Upper lobe of left lung (tissue), 6 donors: ENCODE measurements at places on chromosomes 4 and X. TPM values are rescaled to one million over a fixed set of nuclear protein-coding genes. Genes with fewer than 3 reads are reported as not detected.

The HNRNPH2 gene
- 59.9 TPM for total RNA-seq

The ITGB1BP2 gene
- total RNA-seq = 0.67 TPM

The DCAF4L1 gene
- total RNA-seq = 0.67 TPM

The C4orf33 gene
- 16.9 TPM for total RNA-seq

The CXCL11 gene
- total RNA-seq = 0.30 TPM

The HPGD gene
- 67.4 TPM for total RNA-seq

The ZNF157 gene
- not detected for total RNA-seq

DNA sequence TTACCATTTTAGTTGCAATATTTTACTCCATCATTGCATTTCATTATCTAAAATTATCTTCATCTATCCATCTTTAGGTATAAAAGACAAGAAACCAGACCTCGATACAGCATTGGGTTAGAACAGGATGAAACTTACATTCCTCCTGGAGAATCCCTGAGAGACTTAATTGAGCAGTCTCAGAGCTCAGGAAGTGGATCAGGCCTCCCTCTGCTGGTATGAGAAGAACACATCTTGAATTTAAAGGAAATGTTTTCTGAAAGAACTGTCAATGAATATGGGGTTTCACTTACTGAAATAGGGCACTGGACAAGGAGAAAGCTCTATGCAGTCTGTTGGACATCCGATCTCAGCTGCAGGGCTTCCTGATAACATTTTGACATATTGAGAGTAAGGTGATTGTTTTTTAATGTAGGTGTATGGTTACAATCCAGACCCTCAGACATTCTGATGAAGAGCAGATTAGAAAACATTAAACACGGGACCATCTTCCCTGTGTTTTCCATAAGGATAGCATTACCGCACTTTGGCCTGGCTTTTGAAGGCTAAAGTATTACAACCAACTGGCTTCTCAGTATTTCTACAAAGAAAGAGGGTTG, 367.2 kb downstream of the BMPR1B start:
- no peaks in the 10 kb centered on the region for H3K27me3 ChIP-seq
- H3K27ac ChIP-seq = no peak overlapping the region
- no peak overlapping the region for H3K4me3 ChIP-seq

- DNase-seq = no peak
- H3K4me3 ChIP-seq = no peak overlapping the region
- no peaks in the 10 kb centered on the region for H3K4me1 ChIP-seq
- H3K27ac ChIP-seq = no peak overlapping the region
- no peaks in the 10 kb centered on the region for H3K27me3 ChIP-seq
- no peaks in the 10 kb centered on the region for H3K36me3 ChIP-seq
These were observed 246.6 kb upstream of the AADAT start for GRCh38 chr4:170336238-170336775.

- peaks cover 31% of the 10 kb centered on the region for H3K4me1 ChIP-seq
- H3K4me3 ChIP-seq = no peak overlapping the region
- DNase-seq = no peak
- peaks cover 3% of the 10 kb centered on the region for H3K27me3 ChIP-seq
- H3K27ac ChIP-seq = no peak overlapping the region
These were observed 3.4 kb downstream of the RTL5 start for GRCh38 chrX:72128183-72128834.

DNA sequence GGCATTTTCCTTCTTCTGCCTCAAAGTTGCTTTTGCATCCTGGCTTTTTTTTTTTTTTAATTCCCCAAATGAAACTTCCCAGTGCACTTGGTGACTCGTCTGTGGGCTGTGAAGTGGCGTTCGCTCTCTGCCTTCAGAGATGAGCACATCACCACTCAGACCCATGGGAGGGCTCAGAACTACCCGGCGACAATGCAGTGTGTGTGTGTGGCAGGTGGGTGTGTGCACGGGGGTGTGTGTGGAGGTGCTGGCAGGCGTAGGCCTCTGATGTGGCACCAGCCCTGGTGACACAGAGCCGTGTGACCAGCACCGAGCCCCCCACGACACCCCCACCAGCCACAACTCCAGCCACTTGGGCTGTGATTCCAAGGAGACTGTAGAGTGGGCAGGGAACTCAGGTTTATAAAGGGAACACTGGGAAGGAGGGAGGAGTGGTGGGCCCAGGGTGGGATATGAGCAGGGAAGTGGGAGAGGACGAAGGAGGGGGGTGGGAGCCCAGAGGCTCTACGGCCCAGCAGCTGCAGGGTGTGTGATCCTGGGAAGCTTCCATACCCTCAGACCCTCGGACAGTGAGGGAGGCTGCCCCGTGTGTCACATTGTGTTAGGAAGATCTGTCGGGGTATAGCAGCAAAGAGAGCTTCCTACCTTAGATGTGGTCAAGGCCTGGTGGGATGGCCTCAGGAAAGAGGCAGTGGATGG, 6.0 kb upstream of the WFS1 start:
- no peaks in the 10 kb centered on the region for H3K36me3 ChIP-seq
- H3K4me3 ChIP-seq = no peak overlapping the region

GRCh38 chrX:47515941-47516665, 33.1 kb upstream of the ZNF41 start:
- no peaks in the 10 kb centered on the region for H3K36me3 ChIP-seq
- no peaks in the 10 kb centered on the region for H3K27me3 ChIP-seq
- no peak overlapping the region for H3K27ac ChIP-seq
- no peak overlapping the region for H3K4me3 ChIP-seq

DNA sequence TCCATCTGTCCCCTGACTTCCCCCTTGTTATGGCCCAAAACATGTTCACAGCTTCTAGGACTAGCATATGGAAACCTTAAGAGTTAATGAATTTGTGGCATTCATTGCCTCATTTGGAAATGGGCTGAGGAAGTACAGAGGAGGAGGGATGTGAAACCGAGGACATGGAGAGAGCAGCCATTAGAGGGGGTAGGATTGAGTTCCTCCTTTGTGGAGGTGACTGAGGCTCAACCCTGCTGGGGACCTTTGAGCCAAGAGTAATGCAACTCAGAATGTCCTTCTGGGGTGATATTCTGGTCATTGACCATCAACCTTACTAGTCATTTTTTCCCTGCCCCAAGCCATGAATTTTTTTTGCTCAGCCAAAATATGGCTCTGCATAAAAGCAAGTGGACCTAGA, 109.4 kb downstream of the ZNF518B start:
- DNase-seq = no peak
- no peaks in the 10 kb centered on the region for H3K36me3 ChIP-seq
- no peak overlapping the region for H3K4me3 ChIP-seq
- no peak overlapping the region for H3K27ac ChIP-seq
- no peaks in the 10 kb centered on the region for H3K27me3 ChIP-seq

GRCh38 chr4:36209941-36210649, 34.2 kb downstream of the ARAP2 start:
- H3K27ac ChIP-seq = no peak overlapping the region
- no peaks in the 10 kb centered on the region for H3K27me3 ChIP-seq
- DNase-seq = no peak
- H3K4me3 ChIP-seq = no peak overlapping the region

GRCh38 chr4:37993806-37994205, 33.6 kb downstream of the PTTG2 start:
- no peaks in the 10 kb centered on the region for H3K36me3 ChIP-seq
- DNase-seq = no peak
- no peak overlapping the region for H3K27ac ChIP-seq

DNA sequence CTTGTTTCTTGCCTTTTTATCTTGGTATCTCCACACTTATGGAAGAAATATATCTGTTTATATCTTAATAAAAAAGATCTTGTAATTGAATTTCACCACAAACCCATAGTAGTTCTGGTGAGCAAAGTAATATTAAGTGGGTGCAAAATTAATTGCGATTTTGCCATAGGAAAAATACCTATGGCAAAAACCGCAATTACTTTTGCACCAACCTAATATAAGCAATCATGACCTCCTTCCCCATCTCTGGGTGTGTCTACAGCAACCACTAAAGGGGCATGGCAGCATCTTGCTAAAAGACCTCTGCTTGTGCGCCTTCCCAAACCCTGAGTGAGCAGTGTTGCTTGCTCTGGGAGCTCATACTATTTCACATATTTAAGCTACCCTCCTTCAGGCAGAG, 124.2 kb upstream of the GUCY1A1 start:
- H3K4me3 ChIP-seq = no peak overlapping the region
- H3K36me3 ChIP-seq = no peaks in the 10 kb centered on the region
- H3K27ac ChIP-seq = no peak overlapping the region
- DNase-seq = no peak

DNA sequence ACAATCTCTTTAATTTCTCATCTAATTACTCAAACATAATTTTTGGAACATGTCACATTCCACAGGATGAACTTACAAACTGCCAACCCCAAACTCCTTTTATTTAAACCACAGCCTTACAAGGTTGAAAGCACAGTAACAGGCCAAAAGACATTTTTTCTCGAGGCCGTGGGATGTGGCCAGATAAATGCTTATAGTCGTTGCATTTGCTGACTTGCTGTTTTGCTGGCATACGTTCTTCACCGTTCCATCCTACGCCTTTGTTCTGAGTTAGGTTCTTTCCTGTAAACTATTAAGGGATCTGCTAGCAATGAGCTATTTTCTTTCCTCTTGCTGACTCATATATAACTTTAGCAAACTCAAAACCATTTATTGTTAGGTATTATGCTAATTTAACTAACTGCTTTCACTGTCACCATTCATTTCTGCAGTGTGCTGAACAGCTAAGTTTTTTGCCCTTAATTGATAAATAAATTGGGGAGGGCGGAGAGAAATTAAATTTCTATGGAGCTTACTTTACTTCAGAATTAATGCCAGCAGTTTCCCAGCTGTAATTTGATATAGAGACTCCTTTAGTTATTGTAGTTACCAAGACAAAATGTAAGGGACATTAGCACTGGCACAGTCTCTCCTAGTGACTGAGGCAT, 135.1 kb upstream of the PACRGL start:
- no peak overlapping the region for H3K4me3 ChIP-seq
- no peaks in the 10 kb centered on the region for H3K4me1 ChIP-seq
- no peak overlapping the region for H3K27ac ChIP-seq
- DNase-seq = no peak

- no peak for DNase-seq
- H3K27me3 ChIP-seq = no peaks in the 10 kb centered on the region
- no peak overlapping the region for H3K27ac ChIP-seq
- H3K4me1 ChIP-seq = no peaks in the 10 kb centered on the region
- H3K36me3 ChIP-seq = no peaks in the 10 kb centered on the region
These were observed 682.0 kb downstream of the KCTD8 start for GRCh38 chr4:43766648-43767047.

DNA sequence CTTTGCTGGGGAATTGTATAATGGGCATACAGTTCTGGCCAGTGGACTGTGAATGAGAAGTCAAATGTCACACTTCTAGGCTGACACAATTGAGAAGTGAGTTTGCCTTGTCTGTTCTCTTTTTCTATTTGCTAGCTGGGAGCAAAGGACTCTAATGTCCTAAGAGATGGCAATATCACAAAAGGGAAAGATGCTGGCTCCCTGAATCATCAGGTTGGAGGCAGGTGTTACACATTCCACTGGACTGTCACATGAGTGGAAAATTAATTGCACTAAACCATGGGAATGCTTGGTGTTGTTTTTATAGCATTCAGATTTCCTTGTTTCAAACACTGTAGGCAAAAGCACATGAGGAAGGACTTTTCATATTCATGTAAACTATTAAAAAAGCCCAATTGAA, 388.3 kb downstream of the ADAM29 start:
- H3K4me3 ChIP-seq = no peak overlapping the region
- no peaks in the 10 kb centered on the region for H3K36me3 ChIP-seq
- no peaks in the 10 kb centered on the region for H3K4me1 ChIP-seq
- no peak for DNase-seq

DNA sequence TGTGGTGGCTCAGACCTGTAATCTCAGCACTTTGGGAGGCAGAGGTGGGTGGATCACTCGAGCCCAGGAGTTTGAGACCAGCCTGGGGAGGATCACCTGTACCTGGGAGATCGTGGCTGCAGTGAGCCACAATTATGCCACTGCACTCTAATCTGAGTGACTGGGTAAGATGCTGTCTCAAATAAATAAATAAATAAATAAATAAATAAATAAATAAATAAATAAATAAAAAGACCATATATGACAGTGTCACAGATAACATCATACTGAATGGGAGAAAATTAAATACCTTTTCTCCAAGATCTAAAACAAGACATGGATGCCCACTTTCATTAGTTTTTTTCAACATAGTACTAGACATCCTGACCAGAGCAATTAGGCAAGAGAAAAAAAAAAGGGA, 182.8 kb downstream of the FAM47A start:
- H3K27me3 ChIP-seq = no peaks in the 10 kb centered on the region
- no peak for DNase-seq
- H3K27ac ChIP-seq = no peak overlapping the region
- H3K4me1 ChIP-seq = no peaks in the 10 kb centered on the region
- H3K4me3 ChIP-seq = no peak overlapping the region

DNA sequence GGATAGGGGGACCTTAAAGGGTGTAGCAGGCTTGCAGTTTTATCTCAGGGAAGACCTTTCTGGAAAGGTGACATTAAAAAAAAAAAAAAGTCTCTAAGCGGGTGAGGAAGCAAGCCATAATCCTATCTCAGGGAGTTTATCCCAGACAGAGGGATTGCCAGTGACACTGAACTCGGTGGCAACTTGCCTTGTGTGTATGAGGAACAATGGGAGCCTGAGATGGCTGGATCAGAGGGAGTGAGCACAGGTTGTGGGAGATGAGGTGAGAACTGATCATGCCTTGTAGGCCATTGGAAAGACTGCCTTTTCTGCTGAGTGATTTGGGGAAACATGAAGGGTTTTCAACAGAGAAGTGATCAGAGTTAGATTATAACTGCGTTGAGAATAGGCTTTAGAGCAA, 31.1 kb downstream of the DTHD1 start:
- H3K36me3 ChIP-seq = no peaks in the 10 kb centered on the region
- peaks cover 16% of the 10 kb centered on the region for H3K4me1 ChIP-seq
- DNase-seq = no peak
- H3K27me3 ChIP-seq = no peaks in the 10 kb centered on the region
- no peak overlapping the region for H3K27ac ChIP-seq
- no peak overlapping the region for H3K4me3 ChIP-seq

- no peak overlapping the region for H3K4me3 ChIP-seq
- H3K27ac ChIP-seq = no peak overlapping the region
- no peak for DNase-seq
- H3K36me3 ChIP-seq = no peaks in the 10 kb centered on the region
These were observed 18.7 kb upstream of the DDIT4L start for GRCh38 chr4:100208964-100209363.

- no peak overlapping the region for H3K4me3 ChIP-seq
- no peak for DNase-seq
These were observed 26.9 kb downstream of the ARSJ start for GRCh38 chr4:113952452-113953029.

DNA sequence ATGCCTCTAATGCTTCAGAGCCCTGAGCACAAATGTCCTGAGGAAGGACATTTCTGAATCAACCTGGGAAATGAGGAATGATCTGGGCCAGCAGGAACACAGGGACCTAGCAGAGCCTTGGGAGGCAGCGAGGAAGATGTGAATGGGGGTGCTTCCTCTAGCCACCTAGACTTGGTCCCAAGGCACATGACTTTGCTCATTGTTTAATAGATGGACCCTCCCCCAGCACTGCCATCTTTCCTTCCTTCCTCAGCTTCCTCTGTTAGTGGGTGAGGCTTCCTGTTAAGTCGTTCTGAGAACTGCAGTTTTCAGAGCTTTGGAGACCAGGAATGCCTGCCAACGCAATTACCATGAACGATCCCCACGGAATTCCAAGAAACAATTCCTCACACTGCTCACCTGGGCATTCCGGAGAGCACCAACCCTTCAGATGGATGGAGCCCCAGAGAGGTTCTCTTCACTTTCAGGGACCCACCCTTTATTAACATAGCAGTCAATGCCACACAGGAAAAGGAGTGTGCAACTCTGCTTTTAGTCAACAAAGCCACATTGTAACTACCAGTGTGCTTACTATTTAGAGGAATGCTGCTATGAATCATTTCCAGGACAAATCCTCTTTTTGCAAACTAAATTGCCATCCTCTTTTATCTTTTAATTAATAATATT, 48.5 kb upstream of the STIM2 start:
- no peak overlapping the region for H3K4me3 ChIP-seq
- H3K27me3 ChIP-seq = no peaks in the 10 kb centered on the region
- DNase-seq = no peak
- H3K27ac ChIP-seq = peak overlapping the region; percentile 54
- H3K36me3 ChIP-seq = no peaks in the 10 kb centered on the region
